Stomach (tissue), 19 donors: ENCODE measurements at places on chromosomes 4 and X. TPM values are rescaled to one million over a fixed set of nuclear protein-coding genes. Genes with fewer than 3 reads are reported as not detected.

The NSG1 gene
- total RNA-seq = not detected

The ASMT gene
- not detected for total RNA-seq

The SLIT2 gene
- 5.8 TPM for total RNA-seq

The TMPRSS11B gene
- not detected for total RNA-seq

The MAGEC3 gene
- not detected for total RNA-seq

The AFP gene
- total RNA-seq = not detected

The ADD1 gene
- total RNA-seq = 216 TPM

The ETNPPL gene
- total RNA-seq = 8.5 TPM

The MAGEB10 gene
- not detected for total RNA-seq

The ARSJ gene
- total RNA-seq = 7.1 TPM

The FOXP3 gene
- not detected for total RNA-seq

The PDLIM3 gene
- total RNA-seq = 755 TPM

The PPBP gene
- total RNA-seq = not detected

The GATA1 gene
- 9.4 TPM for total RNA-seq

The ASB5 gene
- total RNA-seq = 10.1 TPM

The RBBP7 gene
- 142 TPM for total RNA-seq

The PDZD4 gene
- 6.7 TPM for total RNA-seq

The PCDH18 gene
- 0.58 TPM for total RNA-seq

The RS1 gene
- not detected for total RNA-seq

The ADRA2C gene
- 1.0 TPM for total RNA-seq

The SLC6A8 gene
- total RNA-seq = 18.7 TPM

The CC2D2A gene
- 32.7 TPM for total RNA-seq

The TMPRSS11D gene
- not detected for total RNA-seq

The PRSS12 gene
- total RNA-seq = 0.45 TPM

The MAOB gene
- total RNA-seq = 8.6 TPM

The SHOX gene
- total RNA-seq = not detected

The JAKMIP1 gene
- not detected for total RNA-seq

The SLC35A2 gene
- total RNA-seq = 4.3 TPM

The MGAT4D gene
- total RNA-seq = not detected

The XKRX gene
- not detected for total RNA-seq

The ERCC6L gene
- 1.7 TPM for total RNA-seq

The SPANXC gene
- not detected for total RNA-seq
